Endothelial cell of umbilical vein (primary cell): ENCODE measurements at places on chromosomes 4 and X. TPM values are rescaled to one million over a fixed set of nuclear protein-coding genes. Genes with fewer than 3 reads are reported as not detected.

The GRXCR1 gene
- not detected in 2 replicates for total RNA-seq

The MAGEA2B gene
- not detected in 2 replicates for total RNA-seq

The DCHS2 gene
- total RNA-seq, result not detected in 2 replicates

The HMGN5 gene
- 5.3 and 6.1 TPM in 2 replicates for total RNA-seq

The STK32B gene
- total RNA-seq, result 7.8 and 12.4 TPM in 2 replicates

The PPP1R2C gene
- total RNA-seq, result not detected in 2 replicates

The LAMP2 gene
- 128 and 135 TPM in 2 replicates for total RNA-seq

The CDX4 gene
- not detected in 2 replicates for total RNA-seq

The IL2RG gene
- not detected in 2 replicates for total RNA-seq

The ADH1B gene
- not detected in 2 replicates for total RNA-seq

The HELT gene
- total RNA-seq, result not detected in 2 replicates

DNA sequence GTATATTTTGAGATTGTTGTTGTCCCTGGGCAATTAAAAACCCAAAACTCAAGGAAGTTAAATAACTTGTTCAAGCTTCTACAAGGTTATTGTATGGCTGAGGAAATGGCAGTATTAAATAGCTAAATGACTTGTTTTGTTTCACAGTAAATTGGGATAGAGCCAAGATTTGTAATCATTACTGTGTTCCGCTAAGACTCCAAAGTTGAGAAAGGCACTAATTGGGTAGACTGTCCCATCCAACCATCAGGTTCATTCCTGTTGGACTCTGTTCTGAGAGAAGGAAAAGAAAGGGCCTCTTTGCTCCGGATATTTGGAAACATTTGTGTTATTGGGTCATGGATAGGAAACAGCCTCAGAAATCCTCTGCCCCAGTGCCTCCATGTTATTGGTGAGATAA lies 82.2 kb downstream of the DCLK2 start:
- peak; percentile 75 for DNase-seq

- DNase-seq, result no peak
These were observed 10.8 kb upstream of the C4orf54 start for GRCh38 chr4:99668472-99668871.

DNA sequence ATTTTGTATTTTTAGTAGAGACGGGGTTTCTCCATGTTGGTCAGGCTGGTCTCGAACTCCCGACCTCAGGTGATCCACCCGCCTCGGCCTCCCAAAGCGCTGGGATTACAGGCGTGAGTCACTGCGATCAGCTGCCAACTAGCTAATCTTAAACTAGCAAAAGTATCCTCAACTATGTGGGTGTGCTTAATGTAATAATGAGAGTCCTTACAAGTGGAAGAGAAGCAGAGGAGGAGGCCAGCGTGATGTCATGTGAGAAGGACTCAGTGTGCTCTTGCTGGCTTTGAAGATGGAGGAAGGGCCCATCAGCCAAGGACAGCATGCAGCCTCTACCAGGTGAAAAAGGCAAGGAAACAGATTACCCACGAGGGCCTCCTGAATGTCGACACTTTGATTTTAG lies 19.6 kb downstream of the SCD5 start:
- DNase-seq, result no peak

DNA sequence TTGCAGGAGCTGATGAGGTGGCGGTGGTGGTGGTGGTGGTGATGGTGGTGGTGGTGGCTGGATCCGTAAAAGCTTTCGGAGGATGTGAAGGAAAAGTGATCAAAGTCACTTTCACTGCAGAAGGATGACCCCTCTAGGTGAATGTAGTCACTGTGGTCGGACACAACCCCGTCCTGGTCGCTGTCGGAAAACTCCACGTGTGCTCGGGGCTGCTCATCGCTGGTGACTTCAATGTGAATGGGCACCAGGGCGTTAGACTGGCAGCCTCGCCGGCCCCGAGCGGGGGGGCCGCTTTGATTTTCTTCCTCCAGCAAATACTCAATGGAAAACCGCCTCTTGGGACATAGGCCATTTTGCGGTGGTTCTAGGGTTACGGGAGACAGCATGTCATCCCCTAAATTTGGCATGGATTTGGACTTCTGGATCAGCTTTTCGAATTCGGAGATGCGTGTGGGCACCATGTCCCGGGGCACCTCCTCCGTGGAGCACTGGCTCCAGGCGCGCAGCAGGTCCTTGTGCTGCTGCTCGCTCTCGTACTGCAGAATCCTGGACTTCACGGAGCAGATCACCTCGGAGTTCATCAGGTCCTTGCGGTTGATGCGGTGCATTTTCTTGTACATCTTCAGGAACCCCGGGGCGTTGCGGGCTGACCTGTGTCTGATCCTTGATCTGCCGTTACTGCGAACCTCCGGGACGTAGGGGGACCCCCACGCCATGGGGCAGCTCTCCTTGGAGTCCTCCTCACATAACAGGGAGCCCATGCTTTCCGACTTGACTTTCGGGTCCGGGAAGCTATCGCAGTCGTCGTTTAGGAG lies 88.3 kb upstream of the PDLIM3 start:
- DNase-seq, result no peak

- no peak for DNase-seq
These were observed 21.1 kb downstream of the FLNA start for GRCh38 chrX:154353172-154353843.

DNA sequence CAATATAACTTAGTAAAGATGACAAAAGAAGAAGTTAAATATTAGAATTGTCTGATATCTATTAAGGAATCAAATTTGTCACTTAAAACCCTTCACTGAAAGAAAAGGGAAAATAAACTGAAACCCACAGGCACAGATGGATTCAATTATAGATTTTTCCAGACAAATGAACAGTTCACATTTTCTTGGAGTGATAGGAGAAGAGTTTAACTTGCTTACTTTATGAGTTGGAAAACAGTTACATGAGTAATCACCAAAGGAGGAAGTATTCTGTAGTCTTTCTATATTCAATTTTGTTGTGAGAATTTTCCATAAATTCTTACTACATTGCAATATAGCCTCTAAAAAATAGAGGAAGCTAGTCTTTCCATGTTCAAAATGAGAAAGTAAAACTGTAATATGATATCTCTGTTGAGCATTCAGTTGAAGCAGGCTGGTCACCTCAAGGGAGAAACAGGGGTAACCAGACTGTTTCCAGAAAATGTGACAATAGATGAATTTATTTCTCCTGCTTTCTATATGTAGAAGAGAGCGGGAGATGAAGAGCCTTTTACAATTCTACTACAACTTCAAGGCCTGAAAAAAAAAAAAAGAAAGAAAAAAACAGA lies 330.3 kb upstream of the EPHA5 start:
- DNase-seq, result no peak

DNA sequence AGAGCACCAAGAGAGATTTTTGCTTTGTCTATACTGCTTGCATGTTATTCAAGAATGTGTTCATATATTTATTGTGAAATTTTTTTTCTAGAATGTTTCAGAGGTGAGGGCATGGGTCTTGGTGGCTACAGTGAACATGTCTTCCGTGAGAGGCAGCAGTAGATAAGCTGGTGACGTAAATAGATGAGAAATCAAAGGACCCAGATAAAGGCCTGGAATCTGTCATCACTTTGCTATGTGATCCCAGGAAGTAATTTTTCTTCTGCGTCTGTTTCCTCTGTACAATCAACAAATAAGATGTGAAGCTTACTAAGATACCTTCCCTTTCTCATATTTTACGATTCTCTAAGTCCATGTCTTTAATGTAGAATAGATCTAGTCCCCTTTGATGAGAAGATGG lies 129.1 kb downstream of the COL4A6 start:
- DNase-seq, result peak; percentile 19

- no peak for DNase-seq
These were observed 67.9 kb downstream of the GAB1 start for GRCh38 chr4:143404555-143404954.

DNA sequence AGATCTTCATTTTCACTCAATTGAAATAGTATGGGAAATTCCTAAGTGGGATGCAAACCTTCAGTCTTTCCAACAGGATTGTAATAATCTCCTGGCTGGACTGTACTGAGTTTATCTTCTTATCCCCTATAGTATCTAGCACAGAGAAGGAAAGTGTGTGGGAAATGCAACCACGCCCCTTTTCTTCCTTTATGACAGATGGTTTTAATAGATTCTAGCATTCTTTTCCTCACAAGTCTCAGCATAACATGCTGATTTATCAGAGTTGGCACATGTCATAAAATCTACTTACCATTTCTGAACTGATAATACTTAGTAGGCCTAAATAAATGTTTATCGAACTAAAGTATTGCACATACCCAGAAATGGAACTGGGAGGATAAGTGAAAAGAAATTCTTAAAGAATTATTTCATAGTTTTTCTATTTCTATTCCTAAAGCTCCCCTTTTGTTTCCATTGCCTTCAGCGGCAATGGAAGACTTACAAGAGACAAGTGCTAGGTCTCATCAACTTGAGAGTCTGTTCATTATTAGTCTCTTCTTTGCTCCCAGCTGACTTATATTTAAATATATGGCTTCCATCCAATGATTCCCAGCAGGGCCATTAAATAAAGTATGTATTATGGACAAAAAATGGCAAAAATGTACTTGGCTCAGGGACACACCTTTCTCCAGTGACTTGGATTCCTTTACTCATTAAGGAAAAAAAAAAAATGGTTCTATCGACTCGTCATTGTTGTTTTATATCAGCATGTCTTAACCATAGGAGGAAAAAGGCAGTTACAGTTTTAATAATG lies 484.5 kb downstream of the IL1RAPL1 start:
- DNase-seq, result peak; percentile 0

DNA sequence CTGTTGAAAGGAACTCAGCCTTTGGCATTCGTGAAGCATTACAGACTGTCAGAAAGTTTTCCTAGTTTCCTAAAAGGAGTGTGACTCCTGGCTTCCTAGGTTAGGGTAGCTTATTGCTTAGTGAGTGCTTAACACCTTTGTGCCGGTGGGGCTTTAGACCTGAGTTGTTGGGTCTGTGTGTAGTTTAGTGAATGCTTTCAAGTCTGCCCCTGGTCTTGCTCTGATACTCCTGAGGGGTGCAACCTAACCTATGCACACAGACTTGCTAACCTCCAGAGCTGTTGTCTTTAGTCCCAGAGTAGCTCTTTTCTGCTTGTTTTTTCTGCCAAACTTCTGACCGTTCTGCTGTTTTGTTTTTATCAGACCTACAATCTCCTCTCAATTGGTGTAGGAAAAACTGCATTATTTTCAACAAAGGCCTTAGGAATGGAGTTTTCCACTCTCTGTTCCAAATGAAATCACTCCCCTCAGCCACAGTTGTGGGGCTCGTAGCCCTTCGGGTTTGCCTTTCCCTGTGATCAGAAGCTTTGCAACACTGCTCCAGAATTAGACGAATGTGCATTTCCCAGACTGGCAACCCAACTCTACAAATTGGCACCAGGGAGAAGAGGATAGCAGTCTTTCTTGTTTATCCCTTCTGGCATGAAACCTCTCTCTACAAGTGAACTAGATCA lies 1399.1 kb upstream of the PCDH7 start:
- DNase-seq, result peak; percentile 62

DNA sequence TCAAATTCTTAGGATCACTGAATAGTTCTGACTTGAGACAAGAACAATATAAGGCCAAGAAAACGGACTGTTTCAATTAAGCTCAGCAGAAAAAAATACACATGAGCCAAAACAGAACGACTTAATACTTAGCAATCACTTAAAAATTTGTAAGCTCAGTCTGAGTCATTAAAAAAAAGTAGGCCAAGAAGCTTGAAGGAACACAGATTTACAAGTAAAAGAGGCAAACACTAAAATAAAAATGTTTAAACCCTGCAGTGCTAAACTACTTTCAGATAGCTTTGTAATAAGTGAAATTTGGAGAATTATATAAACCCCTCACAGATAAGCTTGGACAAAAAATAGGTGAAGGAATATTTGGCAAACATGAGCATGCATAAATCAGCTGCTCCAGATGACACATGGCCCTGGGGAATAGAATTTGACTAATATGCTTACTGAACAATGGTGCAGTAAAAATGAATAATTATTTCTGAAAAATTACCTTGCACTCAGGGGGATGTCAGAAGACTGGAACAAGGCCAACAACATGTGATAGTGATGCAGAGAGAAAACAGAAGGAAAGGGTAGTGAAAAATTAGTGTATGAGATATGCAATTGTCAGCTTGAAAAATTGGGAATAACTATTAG lies 49.6 kb downstream of the LNX1 start:
- peak; percentile 84 for DNase-seq

DNA sequence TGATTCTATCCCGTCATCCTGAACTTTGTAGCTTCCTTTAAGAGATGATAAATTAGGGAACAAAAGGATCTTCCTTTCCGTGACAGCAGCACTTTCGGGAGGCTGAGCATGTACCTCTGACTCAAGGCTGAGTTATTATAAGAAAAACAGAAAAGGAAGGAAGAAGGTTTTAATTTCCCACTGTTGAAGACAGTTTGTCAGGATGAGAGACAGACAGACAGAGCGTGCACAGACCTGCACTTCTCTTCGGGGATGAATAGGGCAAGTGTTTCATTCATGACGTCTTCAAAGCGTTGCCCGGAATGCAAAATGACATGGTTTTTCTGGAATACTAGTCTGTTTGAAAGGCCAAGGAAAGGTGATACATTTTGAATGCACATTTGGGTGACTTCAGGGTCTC lies 405.3 kb upstream of the FAT1 start:
- DNase-seq, result no peak

- DNase-seq, result no peak
These were observed 150.6 kb downstream of the CEP135 start for GRCh38 chr4:56099378-56099786.

DNA sequence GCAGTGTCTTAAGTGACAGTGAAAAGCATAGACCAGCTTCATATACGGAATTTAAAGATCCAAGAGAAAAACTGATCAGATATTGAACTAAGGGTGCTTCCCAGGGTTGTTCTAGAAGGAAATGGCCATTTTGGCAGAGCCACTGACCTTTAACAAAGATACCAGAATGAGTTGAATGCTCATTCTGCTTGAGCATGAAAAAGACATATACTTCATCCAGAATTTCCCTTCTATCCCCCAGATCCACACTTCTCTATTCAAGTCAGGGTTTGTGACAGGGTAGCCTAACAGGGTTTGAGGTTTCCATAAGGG lies 45.6 kb upstream of the FAM9C start:
- no peak for DNase-seq

DNA sequence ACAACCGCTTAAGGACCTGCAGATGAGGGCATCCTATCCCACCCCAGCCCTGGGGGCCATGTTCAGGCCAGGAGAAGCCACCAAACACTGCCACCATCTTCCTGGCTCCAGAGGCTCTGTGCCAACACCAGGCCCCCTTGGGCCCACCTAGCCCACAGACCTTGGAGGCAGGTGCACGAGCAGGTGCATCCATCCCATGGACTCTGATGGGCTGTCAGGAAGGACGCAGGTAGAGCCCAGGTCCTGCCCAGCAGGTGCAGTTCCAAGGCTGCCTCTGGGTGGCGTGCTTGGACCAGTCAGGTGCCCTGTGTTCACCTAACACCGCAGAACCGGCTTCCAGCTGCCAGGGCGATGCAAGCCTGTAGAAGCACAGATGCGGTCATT lies 22.8 kb upstream of the PDE6B start:
- DNase-seq, result no peak

GRCh38 chrX:71974916-71975315 lies 64.3 kb downstream of the NHSL2 start:
- DNase-seq, result no peak

DNA sequence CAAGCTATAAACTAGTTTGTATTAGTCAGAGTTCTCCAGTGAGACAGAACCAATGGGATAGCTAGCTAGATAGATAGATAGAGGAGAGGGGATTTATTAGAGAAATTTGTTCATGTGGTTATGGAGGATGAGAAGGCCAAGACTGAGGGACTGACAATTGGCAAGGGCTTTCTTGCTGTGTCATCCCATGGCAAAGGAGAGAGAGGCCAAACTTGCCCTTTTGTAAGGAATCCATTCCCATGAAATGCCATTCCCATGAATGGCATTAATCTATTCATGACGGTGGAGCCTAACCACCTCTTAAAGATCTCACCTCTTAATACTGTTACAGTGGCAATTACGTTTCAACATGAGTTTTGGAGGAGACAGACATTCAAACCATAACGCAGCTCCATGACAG lies 58.1 kb downstream of the LINC00632 start:
- no peak for DNase-seq

GRCh38 chr4:173934201-173934600 lies 349.3 kb downstream of the FBXO8 start:
- DNase-seq, result no peak
